ENCODE measurements at places on chromosomes 4 and X.

GRCh38 chrX:122591546-122591945 is 592.5 kb upstream of the GRIA3 start:
- DNase-seq: no peak

DNA sequence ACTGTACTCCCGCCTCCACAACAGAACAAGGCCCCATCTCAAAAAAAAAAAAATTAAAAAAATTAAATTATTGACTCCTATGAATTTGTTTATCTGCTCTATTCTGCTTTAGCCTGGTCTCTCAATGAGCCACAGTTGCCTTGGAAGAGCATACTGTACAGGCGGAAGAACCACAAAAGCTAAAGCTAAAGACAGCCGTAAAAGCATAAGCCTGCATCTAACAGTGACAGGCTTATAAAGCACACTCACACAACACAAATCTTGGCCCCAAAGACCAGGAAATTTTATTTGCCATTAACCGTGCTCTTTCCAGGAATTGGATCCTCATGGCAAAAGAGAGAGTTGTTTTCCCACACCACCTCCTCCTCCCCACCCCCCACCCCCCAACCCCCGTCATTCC is 53.5 kb upstream of the KLF3 start:
- DNase-seq: no peak

- peak; percentile 77 for DNase-seq
These were observed 75.1 kb downstream of the CEP44 start for GRCh38 chr4:174358829-174359228.

DNA sequence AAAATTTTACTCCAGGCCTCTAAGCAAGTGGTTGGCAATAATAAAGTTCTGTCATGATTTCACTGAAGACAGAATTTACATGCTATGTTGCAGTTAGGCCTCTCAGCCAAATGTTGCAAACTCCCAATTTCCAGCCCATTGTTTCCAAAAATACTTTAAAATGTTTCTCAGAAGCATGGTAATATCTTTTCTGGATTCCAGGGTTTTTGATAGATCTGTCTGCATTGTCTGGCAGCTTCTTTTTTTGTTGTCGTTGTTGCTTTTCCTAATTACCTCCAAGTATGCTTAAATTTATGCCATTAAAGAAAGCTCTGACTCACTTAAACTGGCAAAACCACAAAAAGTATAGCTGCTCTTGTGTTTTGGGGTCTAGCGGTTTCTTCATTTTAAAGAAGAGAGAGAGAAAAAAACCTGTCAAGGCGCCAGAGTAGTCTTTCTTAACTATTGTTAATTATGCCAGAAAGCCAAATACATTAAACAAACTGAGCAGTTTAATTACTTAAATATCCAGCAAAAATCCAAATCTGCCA is 97.0 kb downstream of the AGTR2 start:
- peak; percentile 55 for DNase-seq

GRCh38 chr4:52071791-52072546 is 20.9 kb downstream of the SPATA18 start:
- DNase-seq: no peak

DNA sequence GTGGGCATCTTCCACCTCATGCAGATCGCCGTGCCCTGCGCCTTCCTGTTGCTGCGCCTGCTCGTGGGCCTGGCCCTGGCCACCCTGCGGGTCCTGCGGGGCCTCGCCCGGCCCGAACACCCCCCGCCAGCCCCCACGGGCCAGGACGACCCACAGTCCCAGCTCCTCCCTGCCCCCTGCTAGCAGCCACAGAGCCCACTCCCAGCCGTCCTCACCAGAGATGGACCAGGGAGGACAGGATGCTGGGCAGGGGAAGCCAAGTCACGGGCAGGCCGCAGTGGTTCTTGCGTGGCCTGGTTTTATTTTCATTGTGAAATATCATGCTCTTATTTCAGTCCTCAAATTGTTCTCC is 15.1 kb downstream of the DGKQ start:
- DNase-seq: no peak

DNA sequence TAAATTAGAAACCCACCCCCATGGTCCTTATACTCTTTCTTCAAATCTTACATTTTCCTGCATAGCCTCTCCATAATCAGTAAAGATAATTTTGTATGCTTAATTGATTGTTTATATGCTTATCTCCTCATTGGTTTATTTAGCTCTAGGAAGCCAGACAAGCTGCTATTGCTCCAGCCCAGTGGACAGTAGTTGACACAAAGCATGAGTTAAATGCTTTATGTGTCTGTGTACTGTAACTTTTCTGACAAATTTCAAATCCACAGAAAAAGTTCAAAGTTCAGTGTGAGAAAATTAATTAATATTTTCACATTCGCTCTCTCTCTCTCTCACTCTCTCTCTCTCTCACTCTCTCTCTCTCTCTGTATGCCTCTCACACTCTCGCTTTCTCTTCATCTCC is 181.7 kb downstream of the GABRB1 start:
- peak; percentile 15 for DNase-seq

DNA sequence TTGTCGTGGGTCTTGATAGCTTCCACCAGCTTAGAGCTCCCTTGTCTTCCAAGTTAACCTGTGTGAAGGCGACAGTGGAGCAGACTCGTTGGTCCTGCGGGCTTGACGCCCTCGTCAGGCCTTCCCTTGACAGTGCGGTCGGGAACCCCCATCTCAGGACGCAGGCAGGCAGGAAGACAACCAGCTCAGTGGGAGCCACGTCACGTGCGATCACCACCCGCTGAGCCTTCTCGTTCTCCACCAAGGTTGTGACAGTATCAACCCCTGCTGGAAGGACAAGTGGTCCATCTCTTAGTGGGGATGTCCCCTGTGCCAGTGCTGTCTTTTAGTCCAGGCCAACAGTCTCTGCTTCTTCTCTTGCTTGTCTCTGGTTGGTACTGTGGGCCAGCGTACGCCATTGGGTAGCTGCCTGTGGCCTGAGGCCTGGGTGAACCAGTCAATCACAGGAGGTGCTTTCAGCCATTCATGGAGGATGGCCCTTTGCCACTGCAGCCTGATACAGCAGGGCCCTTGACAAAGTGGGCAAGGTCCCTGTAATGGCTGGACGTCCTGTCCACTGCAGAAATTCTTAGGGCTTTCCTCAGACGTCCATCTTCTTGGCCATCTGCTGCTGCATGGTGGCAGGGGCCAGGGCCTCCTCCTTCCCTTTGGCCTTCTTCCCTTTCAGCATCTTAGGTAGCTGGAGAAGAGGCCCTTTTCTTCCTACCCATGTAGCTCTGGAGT is 31.4 kb downstream of the RGS12 start:
- DNase-seq: no peak

DNA sequence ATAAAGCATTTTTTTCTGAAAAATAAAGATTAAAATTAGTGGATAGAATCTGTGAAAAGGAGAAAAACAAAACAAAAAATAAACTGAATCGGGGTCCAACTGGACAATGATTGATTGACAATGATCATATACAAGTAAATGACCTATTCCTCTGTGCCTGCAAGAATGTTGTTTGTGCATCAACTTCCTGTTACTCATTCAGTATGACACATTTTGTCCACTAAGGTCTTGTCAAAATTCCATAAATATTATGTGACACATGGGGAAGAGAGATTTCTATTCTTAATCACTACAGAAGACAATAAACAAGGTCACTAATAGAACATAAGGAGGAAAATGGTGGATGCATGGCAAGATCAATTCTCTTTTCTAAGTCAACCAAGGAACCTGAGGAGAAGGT is 54.9 kb downstream of the F8 start:
- no peak for DNase-seq

DNA sequence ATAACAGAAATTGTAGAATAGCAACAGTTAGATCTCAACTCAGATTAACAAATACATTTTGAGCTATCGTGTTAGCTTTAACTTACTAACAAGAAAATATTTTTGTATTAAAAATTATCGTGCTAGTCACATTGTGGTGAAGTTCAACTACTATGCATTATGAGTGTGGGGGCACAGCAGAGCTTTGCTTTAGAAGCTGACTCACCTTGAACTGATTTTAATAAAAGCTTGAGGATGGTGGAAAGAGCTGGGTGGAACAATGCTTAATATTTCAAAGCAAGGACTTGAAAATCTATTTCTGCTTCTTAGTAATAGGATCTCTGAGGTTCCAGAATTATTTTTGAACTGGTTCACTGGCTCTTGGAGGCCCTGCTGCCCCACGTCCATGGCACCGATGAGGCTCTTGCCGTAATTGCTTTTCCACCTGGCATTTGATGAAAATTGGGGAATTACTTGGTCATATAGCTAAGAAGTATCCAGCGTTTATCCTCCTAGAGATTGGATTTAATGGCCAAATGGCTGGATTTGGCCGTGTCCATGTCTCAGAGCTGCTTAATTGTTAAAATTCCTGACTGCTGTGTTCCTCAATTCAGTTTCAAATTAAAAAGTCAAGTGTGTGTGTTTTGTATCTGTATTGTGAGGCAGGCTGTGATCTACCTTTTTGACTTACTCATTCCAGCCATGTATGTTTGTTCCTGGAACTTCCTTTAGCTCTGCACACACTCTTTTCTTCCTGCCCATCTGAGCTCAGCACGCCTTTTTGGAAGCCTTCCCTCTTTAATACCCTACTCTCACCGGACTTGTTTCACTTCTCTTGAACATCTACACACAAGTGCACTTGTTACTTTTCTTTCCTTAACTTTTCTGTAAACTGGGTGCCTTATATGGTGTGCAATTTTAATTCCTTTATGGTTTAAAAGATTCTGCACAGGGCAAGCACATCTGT is 66.6 kb upstream of the LIMCH1 start:
- no peak for DNase-seq

GRCh38 chr4:44118971-44119680 is 329.5 kb downstream of the KCTD8 start:
- DNase-seq: peak; percentile 5

DNA sequence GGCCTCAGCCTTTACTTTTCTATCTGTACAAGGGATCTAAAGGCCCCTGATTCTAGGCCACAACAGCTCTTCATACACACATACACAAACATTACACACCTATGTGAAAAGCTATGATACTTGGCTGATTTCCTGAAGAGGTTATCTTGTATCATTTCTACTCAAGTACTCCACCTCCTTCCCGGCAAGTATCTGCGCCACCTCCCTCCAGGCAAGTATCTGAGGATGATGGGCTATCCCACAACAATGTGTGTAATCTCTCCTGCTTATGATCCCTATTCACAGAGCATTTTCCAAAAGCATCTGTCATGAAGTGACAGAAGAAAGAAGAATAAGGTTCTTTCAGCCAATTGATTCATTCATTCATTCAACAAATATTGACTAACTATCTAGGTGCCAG is 36.8 kb downstream of the AFAP1 start:
- DNase-seq: no peak

GRCh38 chr4:158667651-158668198 is 4.0 kb downstream of the C4orf46 start:
- no peak for DNase-seq

GRCh38 chrX:39163581-39164126 is 362.4 kb downstream of the MID1IP1 start:
- no peak for DNase-seq

All from astrocyte of the spinal cord (primary cell).